ENCODE measurements at places on chromosomes 1 and 21. TPM values are rescaled to one million over a fixed set of nuclear protein-coding genes. Genes with fewer than 3 reads are reported as not detected.
A peak's percentile ranks its signal among the peaks of the same experiment; 100 is the strongest.

DNA sequence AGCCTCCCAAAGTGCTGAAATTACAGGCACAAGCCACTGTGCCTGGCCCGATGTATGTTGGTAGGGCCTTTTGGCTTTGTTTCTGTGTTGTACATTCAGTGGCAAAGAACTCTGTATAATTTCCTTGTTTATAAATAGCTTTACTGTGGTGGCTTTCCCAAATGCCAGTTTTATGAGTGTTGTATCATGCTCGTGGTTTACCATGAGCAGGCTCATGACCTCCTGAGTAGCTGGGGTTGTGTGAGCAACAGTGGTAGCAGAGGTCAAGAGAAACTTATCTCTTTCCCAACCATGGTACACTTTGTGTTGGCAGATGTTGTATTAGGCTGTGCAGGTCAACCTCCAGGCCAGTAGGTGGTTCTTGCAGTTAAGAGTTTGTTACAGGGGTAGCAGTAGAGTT is 420.4 kb upstream of the BEND5 start:
- no peak for DNase-seq

GRCh38 chr1:110068646-110069403 is 1.6 kb downstream of the ALX3 start:
- DNase-seq, result no peak

The PHF13 gene
- 7.3 TPM for total RNA-seq

- no peak for DNase-seq
These were observed 11.3 kb upstream of the HEATR1 start for GRCh38 chr1:236615399-236616148.

- no peak for DNase-seq
These were observed 12.1 kb downstream of the F3 start for GRCh38 chr1:94529416-94529815.

The OR2L2 gene
- not detected for total RNA-seq

The FCAMR gene
- total RNA-seq, result not detected

GRCh38 chr1:221315330-221315729 is 426.6 kb downstream of the DUSP10 start:
- DNase-seq, result peak; percentile 81

DNA sequence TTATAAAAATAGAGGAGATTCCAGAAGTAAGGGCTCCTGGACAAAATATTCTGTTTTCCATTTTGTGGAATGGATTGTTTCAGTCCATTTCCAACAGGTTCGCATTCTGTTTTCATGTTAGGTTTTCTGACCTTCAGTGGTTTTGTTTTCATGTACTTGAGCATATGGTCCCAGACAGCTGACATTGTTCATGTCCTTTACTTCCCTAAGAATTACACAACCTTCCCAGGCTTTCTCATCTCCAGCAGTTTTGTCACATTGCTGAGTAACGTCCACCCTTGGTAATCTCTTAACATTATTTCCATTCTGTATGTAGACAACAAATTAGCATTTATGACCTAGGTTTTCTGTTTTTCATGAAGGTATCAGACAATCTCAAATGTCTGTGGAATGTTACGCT is 21.0 kb upstream of the ERRFI1 start:
- peak; percentile 61 for DNase-seq

- DNase-seq, result peak; percentile 60
These were observed 26.8 kb upstream of the NCAM2 start for GRCh38 chr21:20971296-20971921.

The SLAMF9 gene
- 0.28 TPM for total RNA-seq

DNA sequence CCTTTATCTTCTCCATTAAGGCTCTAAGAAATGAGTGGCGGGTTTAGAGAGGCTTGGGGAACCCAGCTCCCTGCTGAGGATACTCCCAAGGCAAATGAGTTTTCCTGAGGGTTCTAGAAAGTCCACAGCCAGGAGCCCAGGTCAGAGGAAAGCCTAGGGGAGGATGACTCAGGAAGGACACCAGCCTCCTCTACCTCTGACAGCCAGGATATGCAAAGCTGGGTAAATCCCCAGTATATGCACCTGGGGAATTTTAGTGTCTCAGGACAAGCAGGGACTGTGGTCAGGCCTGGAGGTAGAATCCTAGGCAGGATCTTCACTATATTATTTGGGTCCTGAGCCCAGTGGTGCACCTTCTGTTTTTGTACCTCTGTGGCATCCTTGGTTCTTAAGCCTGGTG is 23.5 kb upstream of the WNT4 start:
- DNase-seq, result no peak

DNA sequence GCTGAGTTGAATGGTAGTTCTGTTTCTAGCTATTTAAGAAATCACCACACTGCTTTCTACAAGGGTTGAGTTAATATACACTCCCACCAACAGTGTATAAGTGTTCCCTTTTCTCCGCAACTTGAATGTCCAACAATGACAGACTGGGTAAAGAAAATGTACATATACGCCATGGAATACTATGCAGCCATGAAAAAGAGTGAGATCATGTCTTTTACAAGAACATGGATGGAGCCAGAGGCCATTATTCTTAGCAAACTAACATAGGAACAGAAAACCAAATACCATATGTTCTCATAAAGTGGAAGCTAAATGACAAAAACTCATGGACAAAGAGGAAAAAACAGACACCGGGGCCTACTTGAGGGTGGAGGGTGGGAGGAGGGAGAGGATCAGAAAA is 14.8 kb upstream of the TTLL7 start:
- DNase-seq, result no peak

- no peak for DNase-seq
These were observed 25.6 kb downstream of the SEC16B start for GRCh38 chr1:177944016-177944949.

The TP73 gene
- not detected for total RNA-seq
